Thoracic aorta (tissue), 2 donors: ENCODE measurements at places on chromosomes 4 and X. TPM values are rescaled to one million over a fixed set of nuclear protein-coding genes. Genes with fewer than 3 reads are reported as not detected.

- no peak for DNase-seq
Measured at GRCh38 chr4:124866301-124866700, 153.8 kb upstream of the ANKRD50 start.

- no peak for DNase-seq
Measured at GRCh38 chrX:24245202-24245601, 68.7 kb downstream of the SUPT20HL2 start.

DNA sequence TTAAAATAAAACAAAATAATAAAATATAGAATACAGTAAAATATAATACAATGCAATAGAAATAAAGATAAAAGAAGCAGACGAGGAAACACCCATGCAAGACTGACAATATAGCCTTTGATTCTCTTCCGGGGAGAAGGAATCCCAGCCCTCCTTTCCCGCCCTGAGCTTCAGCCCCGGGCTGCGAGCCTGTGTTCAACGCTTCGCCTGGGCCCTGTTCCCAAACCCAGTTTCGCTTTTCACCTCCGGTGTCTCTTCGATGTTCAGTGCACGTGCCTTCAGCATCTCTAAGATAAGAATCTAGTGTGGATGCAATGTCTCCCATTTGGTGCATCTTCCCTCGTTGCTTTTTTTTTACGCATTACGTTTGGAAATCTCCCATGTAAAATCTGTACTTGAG is 38.4 kb upstream of the ARSD start:
- no peak for DNase-seq

The TCEAL3 gene
- total RNA-seq: 103 TPM

The TBL1X gene
- 37.9 TPM for total RNA-seq
